Epithelial cell of esophagus (primary cell): ENCODE measurements at places on chromosomes 6 and 20.

DNA sequence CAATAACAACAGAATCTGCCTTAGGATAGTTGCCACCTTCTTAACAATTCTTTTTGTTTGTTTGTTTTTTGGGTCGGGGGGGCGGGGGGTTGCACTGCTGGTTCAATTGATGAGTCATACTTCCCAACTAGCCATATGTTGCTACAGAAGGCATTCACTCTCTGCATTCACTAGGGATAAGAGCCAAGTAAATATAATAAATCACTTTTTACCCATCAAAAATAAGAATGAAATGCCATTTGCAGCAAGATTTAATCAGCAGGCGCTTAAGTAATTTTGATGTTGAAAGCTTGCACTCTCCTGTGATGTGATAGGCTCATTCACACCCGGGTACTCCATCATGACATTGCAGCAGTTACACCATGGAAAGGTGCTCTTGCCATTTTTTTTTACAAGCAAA is 209.8 kb downstream of the HIVEP2 start:
- no peak for DNase-seq

DNA sequence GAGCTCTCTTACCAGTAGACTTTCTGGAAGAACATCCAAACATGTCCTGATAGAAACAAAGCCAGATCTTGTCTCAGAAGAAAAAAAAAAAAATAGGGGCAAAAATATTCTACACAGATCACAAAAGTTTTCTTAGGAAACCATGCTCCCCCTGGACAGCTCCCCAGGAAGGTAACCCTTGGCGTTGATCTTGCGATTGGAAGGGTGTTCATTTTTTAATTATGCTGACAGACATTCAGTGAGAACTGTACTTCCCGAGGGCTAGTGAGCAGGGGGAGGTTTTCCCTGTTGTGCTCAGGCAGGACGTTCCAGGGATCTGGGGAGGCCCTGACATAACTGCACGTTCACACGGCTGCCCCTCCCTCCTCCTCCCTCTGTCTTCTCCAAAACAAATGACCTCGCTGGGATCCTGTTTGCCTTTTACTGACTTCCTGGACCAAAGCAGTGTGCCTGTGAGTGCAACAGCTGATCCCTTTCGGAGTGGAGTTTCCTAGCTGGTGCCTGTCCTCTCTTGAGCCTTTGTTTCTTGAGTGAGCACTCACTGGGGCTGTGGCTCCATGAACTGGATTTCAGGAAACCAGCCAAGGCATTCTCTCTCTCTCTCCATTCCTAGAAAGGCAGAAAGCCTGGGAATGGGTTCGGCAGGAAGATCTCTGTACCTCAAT is 46.7 kb downstream of the MARCKS start:
- peak; percentile 7 for DNase-seq

DNA sequence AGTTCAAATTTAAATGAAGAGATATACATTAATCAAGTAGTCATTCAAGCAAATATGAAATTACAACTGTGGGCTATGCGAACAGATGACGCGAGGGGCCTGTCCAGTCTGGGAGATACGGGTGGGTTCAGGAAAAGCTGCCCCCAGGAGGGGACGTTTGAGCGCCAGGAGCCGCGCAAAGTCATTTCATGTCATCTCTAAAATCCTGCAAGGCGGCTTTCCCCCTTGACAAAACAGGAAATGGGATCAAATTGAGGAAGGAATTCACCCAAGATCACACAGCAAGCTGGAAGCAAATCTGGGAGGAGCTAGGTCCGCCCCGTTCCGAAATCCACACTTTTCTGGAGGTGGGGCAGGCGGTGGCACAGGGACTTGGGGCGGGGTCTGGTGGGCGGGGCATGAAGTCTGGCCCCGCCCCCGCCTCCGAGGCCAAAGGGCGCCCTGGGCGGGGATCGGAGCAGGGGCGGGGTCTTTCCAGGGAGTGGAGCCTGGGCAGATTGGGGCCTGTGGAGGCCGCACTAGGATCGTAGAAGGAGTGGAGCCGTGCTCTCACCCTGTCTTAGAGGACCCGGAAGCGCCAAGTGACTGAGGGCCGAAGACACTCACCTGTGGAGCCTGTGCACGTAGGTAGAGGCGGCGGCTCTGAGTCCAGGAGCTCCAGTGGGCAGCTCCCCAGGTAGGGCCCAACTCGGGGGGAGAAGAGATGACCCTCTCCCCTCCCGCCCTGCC is at the start of gene LPIN3:
Gene LPIN3, plus strand, starts transcription at position 495 of the 729 bp plus-strand sequence. CDS start 4,983 bp downstream, outside the sequence.
- DNase-seq: peak; percentile 96

GRCh38 chr6:144478483-144478882 is 193.3 kb downstream of the UTRN start:
- DNase-seq: no peak

- peak; percentile 68 for DNase-seq
These were observed 6.2 kb upstream of the SNAI1 start for GRCh38 chr20:49976542-49976941.
